ENCODE measurements at places on chromosomes 13 and 19. TPM values are rescaled to one million over a fixed set of nuclear protein-coding genes. Genes with fewer than 3 reads are reported as not detected.

Gene DACH1
- 3.0 TPM for total RNA-seq

- H3K4me3 ChIP-seq, result no peak overlapping the region
- no peaks in the 10 kb centered on the region for H3K27me3 ChIP-seq
- DNase-seq, result no peak
- no peaks in the 10 kb centered on the region for H3K36me3 ChIP-seq
- no peak overlapping the region for H3K27ac ChIP-seq
- H3K4me1 ChIP-seq, result no peaks in the 10 kb centered on the region
Measured at GRCh38 chr13:46146898-46147297, 35.1 kb downstream of the LCP1 start.

GRCh38 chr19:32363175-32363574 lies 17.8 kb downstream of the ZNF507 start:
- H3K27ac ChIP-seq, result peak overlapping the region; percentile 87
- H3K4me1 ChIP-seq, result peaks cover 11% of the 10 kb centered on the region
- H3K27me3 ChIP-seq, result no peaks in the 10 kb centered on the region

Gene ONECUT3
- not detected for total RNA-seq

DNA sequence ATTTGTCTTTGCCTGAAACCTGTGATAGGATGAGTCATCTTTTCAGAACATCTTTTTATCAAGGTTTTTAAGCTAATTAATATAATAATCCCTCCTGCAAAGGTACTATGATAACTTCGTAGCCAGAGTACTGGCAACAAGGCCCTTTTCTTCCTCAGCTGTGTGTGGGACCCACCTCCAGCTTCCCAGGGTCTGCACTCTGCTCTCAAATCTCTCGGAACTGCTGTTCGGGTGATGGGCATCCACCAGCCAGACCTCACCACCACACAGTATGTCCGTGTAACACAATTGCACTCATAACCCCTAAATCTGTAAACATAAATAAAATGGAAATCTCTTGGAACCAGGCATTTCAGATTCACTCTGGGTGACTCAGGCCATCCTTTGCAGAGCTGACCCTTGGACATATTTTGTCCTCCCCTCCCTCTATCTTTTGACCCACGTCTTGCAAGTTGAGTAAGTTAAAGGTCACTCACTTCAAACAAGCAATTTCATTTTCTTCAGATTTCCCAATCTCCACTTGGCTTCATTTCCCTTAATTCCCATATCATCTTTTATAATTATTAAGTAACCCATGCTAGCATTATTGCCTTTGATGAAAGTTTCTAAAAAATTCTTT lies 29.5 kb downstream of the COL4A1 start:
- H3K4me3 ChIP-seq, result no peak overlapping the region
- peak overlapping the region; percentile 31 for H3K27ac ChIP-seq
- DNase-seq, result no peak
- peaks cover 98% of the 10 kb centered on the region for H3K4me1 ChIP-seq
- no peaks in the 10 kb centered on the region for H3K27me3 ChIP-seq

DNA sequence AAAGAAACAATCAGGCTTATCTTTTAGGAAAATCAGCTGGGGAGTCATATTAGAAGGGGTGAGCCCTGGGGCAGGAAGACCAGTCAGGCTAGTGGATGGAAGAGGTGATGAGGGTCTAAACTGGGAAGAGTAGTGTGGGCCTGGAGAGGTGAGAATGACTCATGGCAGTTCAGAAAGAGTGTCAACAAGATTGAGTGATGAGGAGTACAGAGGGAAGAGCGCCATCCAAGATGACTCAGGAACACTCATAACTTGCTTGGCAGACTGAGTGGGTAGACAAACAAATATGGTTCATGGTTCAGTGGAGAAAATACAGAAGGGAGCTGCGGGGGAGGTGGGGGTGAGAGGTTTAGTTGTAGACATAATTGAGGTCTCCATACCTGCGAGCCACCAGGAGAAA lies 17.3 kb upstream of the CLDN10 start:
- no peak overlapping the region for H3K4me3 ChIP-seq
- DNase-seq, result no peak
- H3K27ac ChIP-seq, result no peak overlapping the region

DNA sequence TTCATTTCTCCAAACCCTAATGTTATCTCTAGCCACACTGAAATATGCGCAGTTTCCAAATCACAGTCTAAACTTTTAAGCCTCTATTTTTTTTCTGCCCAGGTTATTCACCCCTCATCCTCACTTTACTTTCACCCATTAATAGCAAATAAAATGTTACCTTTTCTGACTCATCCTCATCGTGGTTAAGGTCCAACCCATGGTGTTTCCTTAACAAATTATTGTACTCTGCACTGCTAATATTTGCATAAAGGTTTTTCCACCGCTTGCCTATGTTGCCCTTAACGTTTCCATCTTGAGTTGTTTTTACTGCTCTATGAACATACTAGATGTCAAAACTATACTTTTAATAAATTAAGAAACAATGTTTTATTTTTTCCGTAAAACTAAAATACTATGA lies 780.9 kb upstream of the KLHL1 start:
- no peak overlapping the region for H3K4me3 ChIP-seq
- no peaks in the 10 kb centered on the region for H3K36me3 ChIP-seq
- no peaks in the 10 kb centered on the region for H3K27me3 ChIP-seq
- no peak overlapping the region for H3K27ac ChIP-seq
- no peaks in the 10 kb centered on the region for H3K4me1 ChIP-seq

Gene CYP4F8
- total RNA-seq, result not detected

- no peaks in the 10 kb centered on the region for H3K27me3 ChIP-seq
Measured at GRCh38 chr13:52345048-52345447, 60.9 kb downstream of the THSD1 start.

Gene WTIP
- 18.4 TPM for total RNA-seq

Gene ZNF99
- 0.84 TPM for total RNA-seq

Gene RAB20
- total RNA-seq, result 31.4 TPM

DNA sequence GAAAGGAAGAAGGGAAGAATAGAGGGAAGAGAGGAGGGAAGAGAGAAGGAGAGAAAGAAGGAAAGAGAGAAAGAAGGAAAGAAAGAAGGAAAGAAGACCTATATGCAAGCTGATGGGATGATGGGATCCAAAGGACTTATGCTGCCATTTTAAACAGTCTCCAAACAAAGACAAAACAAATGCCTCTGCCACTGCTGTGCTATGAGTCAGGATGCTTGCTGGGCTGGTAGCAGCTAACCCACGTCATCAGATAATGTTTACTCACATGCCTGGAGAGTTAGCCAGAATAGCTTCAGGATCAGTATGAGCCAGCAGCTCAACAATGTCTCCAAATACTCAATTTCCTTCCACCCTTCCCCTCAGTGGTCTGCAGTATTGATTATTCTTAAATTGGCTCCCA lies 12.0 kb upstream of the ZNF274 start:
- no peaks in the 10 kb centered on the region for H3K4me1 ChIP-seq
- H3K27ac ChIP-seq, result no peak overlapping the region
- DNase-seq, result no peak
- H3K4me3 ChIP-seq, result no peak overlapping the region
- no peaks in the 10 kb centered on the region for H3K27me3 ChIP-seq

Gene KCNJ14
- total RNA-seq, result 2.1 TPM

DNA sequence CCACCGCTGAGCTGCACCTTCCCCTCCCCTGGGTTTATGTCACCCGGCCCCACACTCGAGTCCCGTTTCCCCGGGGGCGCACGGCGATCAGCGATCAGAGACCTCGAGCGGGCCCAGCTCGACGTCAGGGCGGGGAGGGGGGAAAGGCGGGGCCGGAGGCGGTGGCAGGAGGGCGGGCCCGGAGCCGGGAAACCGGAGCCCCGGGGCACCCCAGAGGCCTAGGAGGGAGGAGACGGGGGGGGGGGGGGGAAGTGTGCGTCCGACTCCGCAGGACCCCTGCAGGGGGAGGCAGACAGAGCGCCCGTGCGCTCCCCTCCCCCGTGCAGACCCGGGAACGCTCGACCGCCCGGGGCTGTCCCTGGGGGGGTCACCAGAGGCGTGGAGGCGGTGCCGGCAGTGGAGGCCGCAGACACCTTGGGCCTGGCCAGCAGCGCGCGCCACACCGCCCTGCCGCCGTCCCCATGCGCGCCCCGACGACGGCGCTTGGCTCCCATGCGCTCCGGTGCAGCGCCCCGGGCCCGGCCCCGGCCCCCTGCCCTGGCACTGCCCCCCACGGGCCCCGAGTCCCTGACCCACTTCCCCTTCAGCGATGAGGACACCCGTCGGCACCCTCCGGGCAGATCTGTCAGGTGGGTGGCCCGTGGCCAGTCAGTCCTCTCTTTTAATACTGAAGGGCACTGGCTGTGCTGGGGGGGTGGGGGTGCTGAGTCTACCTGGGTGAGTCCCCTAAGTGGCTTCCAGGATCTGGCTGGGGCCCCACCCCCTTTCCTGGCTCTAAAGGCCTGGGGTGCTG lies 11.8 kb downstream of the PDE4A start:
- peak overlapping the region; percentile 75 for H3K27ac ChIP-seq
- H3K4me3 ChIP-seq, result peak overlapping the region; percentile 63
- no peaks in the 10 kb centered on the region for H3K27me3 ChIP-seq

DNA sequence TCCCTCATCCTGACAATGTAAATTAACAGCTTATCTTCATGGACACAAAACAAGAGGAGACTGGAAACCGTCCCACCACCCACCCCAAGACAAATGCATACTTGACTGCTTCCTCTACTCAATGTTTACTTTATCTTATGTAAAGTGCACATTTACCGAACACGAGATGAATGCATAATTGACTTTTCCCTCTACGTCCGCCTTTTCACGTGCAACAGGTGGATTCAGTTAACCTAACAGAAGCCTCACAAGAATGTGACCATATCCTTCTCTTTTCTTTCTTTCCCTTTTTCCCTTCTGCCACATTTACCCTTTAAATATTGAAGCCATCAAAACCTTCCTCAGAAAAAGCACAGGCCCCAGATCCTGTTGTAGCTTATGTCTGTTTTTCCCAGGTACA lies 468.0 kb downstream of the UQCRFS1 start:
- H3K27me3 ChIP-seq, result no peaks in the 10 kb centered on the region
- H3K27ac ChIP-seq, result no peak overlapping the region
- no peak overlapping the region for H3K4me3 ChIP-seq

DNA sequence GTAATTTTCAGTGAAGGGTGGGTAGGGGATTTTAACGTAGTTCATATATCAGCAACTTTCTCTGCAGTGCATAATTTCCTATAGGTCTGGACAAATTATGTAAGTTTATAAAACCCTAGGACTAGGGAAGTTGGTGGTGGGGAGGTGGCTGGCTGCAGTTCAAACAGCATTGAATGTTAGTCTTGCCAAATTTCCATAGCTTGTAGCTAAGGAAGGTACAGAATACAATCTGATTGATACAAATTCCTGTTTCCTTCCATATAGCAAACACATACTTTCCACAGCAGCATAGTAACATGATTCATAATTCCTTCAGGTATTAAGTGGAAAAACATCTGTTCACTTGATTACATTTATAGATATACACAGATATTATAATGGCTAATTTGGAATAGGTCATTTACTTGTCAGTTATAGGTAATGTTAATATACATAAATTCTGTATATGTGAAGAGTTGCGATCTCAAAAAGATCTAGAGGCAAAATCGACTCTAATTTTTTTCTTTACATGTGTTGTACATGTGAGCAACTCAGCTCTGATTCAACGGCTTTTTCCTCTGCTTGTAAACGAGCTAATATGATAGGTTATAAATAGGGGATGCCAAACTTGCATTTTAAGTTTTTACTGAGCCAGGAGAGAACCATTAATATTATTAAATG lies 233.4 kb upstream of the CSNK1A1L start:
- no peaks in the 10 kb centered on the region for H3K36me3 ChIP-seq
- no peak for DNase-seq
- no peak overlapping the region for H3K27ac ChIP-seq
- H3K4me3 ChIP-seq, result no peak overlapping the region
- H3K4me1 ChIP-seq, result no peaks in the 10 kb centered on the region

- DNase-seq, result no peak
- no peaks in the 10 kb centered on the region for H3K36me3 ChIP-seq
- H3K27me3 ChIP-seq, result no peaks in the 10 kb centered on the region
Measured at GRCh38 chr19:2578391-2578890, 102.5 kb downstream of the GADD45B start.

GRCh38 chr13:91630946-91631345 lies 232.5 kb downstream of the GPC5 start:
- no peak overlapping the region for H3K27ac ChIP-seq
- DNase-seq, result no peak
- H3K4me3 ChIP-seq, result no peak overlapping the region
- no peaks in the 10 kb centered on the region for H3K4me1 ChIP-seq

GRCh38 chr13:27536361-27537101 lies 83.8 kb downstream of the LNX2 start:
- H3K36me3 ChIP-seq, result no peaks in the 10 kb centered on the region
- no peak for DNase-seq
- no peak overlapping the region for H3K4me3 ChIP-seq
- peaks cover 10% of the 10 kb centered on the region for H3K4me1 ChIP-seq
- H3K27ac ChIP-seq, result no peak overlapping the region
- H3K27me3 ChIP-seq, result no peaks in the 10 kb centered on the region

DNA sequence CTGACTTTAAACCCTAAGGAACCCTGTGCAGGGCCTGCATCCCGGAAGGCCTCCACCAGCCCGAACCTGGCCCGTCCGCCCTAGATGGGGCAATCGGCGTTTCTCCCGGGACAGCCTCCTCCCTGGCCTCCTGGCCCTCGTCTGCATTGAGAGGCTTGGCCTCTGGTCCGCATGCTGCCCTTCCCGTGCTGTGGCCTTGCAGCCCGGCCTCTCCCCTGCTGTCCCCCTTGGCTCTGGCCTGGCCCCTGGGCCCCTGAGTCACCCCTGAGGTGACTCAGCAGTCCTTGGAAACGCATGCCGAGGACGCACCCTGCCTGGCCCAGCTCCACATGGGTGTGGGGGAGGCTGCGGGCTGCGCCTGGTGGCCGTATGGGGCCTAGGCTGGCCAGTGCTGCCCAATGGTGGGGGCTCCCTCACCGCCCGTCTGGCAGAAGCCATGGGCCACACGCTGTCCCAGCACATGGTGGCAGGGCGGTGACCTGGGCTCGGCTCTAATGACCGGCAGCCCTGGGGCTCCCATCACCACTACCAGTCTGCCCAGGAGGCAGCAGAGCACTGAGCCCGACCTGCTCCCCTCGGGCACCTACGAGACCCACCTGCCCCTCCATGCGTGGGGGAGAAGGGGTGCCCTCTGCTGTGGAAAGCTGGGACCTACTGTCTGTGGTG lies 25.7 kb downstream of the SH3GL1 start:
- H3K27ac ChIP-seq, result peak overlapping the region; percentile 80
- DNase-seq, result peak; percentile 62
- H3K4me3 ChIP-seq, result peak overlapping the region; percentile 0
- H3K4me1 ChIP-seq, result peaks cover 11% of the 10 kb centered on the region
- H3K36me3 ChIP-seq, result no peaks in the 10 kb centered on the region

GRCh38 chr13:83815598-83815997 lies 66.7 kb downstream of the SLITRK1 start:
- DNase-seq, result no peak
- no peak overlapping the region for H3K4me3 ChIP-seq
- H3K36me3 ChIP-seq, result no peaks in the 10 kb centered on the region
- no peak overlapping the region for H3K27ac ChIP-seq
- H3K27me3 ChIP-seq, result no peaks in the 10 kb centered on the region
- H3K4me1 ChIP-seq, result no peaks in the 10 kb centered on the region

Gene GAPDHS
- not detected for total RNA-seq

DNA sequence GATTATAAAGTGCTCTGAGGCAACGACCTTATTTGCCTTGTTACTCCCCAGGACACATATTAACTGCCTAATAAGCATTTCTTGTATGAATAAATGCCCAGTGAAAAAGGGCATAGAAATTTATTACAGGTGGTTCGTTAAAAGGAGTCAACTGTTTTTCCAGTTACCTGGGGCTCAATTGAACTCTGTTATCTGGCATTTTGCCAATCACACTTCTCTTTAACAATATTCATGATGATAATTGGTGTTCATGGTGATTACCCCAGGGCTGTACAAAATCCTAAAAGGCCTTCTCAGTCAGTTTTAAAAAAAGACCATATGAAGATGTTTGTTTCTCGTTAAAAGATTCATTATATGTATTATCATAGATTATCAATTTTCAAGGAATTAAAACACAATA lies 57.1 kb downstream of the KL start:
- H3K27me3 ChIP-seq, result no peaks in the 10 kb centered on the region
- H3K4me3 ChIP-seq, result no peak overlapping the region
- H3K27ac ChIP-seq, result no peak overlapping the region
